Non-pigmented ciliary epithelial cell (primary cell): ENCODE measurements at places on chromosomes 4 and X.

GRCh38 chrX:76987381-76987780 is 459.8 kb upstream of the FGF16 start:
- DNase-seq = no peak

DNA sequence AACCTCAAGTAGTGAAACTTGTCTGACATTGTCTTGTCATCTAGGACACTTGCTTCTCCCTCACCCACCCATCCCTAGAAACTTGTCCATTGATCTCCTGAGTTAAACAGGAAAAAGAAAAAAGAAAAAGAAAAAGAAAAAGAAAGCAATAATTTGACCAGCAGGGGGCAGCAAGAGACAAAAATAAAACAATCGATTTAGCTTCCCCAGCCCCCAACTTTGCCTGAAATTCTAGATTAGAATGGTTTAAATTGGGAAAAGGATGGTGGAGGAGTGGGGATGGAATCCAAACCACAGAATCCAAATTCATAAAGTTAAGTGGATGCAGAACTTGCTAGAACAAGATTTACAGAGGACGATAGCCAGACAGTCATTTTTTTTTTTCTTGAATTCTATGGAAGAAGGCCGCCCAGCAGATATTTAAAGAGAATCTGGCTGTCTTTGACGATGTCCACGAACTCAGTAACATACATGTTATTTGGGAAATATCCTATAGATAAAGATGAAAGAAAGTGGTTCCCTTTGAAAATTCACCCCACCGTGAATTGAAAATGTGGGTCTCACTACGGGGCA is 282.9 kb downstream of the USP46 start:
- peak; percentile 10 for DNase-seq

DNA sequence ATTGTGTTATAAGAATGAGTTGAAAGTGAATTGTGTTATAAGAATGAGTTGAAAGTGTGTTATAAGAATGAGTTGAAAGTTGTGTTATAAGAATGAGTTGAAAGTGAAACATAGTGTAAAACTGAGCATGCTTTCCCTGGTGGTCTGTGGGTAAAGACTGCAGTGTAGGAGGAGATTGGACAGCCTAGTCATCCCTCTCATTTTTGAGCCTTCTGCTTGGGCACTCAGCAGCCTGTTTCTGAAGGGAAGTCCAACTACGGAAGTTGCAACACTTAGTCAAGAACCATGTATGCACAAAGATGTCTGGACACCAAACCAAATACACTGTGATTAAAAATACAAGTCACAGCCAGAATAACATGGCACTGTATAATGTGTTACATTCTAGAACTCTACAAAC is 72.6 kb downstream of the ANK2 start:
- DNase-seq = no peak

- DNase-seq = no peak
These were observed 196.3 kb upstream of the GATB start for GRCh38 chr4:151957153-151957552.

GRCh38 chr4:119246177-119246733 is 33.7 kb downstream of the USP53 start:
- DNase-seq = no peak

- no peak for DNase-seq
These were observed 69.9 kb downstream of the USP38 start for GRCh38 chr4:143254491-143255226.

DNA sequence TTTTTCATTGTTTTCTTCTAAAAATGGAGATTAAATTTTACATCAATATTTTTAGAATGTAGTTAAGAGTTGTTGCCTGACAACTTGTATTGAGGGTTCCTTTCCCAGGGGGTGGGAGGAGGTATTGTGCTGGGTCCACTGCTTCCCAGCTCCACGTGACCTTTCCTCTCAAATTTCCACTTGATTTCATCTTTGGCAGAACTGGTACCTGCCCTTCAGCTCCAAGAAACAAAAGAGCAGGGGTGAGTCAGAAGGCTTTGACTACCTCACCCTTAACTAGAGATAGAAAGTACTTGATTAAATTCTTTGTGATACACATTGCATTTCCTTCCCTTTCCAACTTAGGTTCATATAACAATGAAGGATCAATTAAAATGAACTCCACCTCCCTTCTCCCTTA is 19.7 kb downstream of the TRIM2 start:
- no peak for DNase-seq

DNA sequence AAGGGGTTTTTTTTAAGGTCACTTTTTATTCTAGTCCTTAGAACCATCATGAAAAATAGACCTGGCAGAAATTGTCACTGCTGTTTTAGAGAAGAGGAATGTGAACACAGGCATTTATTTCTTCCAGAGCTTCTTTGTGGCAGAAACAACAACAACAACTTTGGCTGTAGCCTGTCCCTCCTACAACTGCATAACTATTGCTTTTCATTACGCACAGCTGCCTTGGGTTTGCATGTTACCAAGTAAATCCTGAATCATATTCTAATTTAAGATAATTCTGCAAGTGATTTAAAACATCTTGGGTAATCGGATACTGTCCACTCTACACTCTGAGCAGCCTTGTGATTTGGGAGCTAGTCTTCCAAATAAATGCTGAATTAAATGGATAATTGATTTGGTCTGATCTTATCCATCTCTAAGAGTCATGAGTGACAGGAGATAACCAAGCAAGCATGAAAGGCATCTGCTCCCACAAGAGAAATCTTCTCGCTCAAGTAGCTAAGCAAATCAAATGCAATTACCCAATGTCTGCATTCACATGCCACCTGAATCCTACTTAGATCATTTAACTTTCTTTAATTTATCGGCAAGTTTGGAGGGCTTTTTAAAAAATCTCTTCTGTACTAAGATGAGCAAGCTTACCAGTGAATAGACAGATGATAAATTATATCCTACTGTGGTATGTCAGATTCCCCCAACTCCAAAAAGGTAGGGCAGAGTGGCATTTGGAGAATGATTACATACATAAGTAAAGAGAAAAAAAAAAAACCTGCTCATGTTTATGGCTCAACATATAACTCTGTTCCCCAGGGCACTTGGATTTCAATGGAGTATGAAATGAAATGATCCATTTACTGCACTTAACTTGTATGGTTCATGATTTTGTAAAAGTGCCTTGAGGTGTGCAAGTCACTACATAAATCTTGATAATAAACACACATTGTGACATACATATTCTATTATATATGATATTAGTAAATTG is 73.6 kb downstream of the EGF start:
- peak; percentile 8 for DNase-seq

- DNase-seq = no peak
These were observed 587 bp downstream of the TIMM8A start for GRCh38 chrX:101347859-101348451.

- DNase-seq = no peak
These were observed 385.4 kb upstream of the MAD2L1 start for GRCh38 chr4:120452001-120452400.
